ENCODE measurements at places on chromosomes 7 and 10.
A peak's percentile ranks its signal among the peaks of the same experiment; 100 is the strongest.

GRCh38 chr10:5582736-5583135 is 58.0 kb downstream of the CALML3 start:
- no peak for DNase-seq

DNA sequence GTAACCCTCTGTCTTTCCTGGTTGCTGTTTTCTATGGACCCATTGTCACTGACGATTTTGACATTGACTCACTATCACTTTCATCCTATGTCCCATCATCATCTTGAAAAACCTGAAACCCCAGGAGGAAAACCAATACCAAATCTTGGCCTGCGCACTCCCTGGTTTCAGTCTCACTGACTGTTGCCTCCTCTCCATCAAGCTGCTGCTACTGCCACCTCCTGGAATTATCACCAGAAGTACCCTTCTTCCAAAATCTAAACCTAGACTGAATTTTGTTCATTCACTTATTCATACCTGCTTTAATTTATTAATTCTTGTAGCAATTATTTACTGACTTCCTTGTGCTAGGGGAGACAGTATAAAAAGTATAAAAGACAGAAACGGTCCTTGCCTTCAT is 44.5 kb upstream of the ACBD5 start:
- peak; percentile 52 for DNase-seq

DNA sequence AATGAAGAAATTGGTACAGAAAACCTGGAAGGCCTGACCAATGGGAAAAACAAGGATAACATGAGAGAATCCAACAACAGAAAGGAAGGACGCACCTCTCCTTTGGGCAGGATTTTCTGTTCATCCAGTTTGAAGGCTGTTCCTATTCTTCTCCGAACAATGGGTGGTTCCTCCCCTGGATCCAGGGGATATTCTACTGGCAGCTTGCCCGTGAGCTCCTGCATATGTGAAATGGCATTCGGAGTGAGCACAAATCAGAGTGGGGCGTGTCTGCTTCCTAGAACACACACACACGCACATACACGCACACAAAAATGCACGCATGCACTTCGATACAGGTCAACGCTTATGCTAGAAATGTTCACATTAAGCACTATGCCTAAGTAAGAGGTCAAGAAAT is 83.5 kb downstream of the PRPF18 start:
- DNase-seq, result no peak

GRCh38 chr10:6563731-6564130 is 16.3 kb downstream of the PRKCQ start:
- no peak for DNase-seq

GRCh38 chr10:102596506-102596971 is 47.7 kb upstream of the TRIM8 start:
- DNase-seq, result peak; percentile 25

GRCh38 chr10:59901470-59901869 is 4.9 kb downstream of the CCDC6 start:
- DNase-seq, result no peak

- DNase-seq, result no peak
These were observed 280.8 kb downstream of the TNS3 start for GRCh38 chr7:47301105-47301477.

DNA sequence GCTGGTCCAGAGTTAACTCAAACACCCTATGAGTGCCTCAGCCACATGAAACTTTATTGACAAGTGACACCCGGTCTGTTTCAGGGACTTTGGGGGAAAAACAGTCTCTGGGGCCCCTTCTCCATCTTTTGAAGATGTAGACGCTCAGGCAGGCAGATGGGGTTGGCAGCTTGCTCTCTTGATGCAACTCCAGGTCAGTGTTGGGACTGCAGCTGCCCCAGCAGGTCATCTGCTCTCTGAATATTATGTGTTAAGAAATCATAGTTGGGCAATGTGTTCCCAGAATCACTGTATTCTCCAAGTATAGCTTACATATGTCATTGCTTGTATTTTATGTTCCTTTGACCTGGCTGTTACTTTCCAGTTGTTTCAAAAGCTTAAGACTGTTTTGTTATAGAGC is 544.9 kb upstream of the MGMT start:
- no peak for DNase-seq

- no peak for DNase-seq
These were observed 39.1 kb downstream of the CCM2 start for GRCh38 chr7:45039106-45039505.

GRCh38 chr10:106011250-106011649 is 1153.3 kb downstream of the SORCS1 start:
- no peak for DNase-seq

All from CD4-positive, alpha-beta T cell treated with Interleukin-4 for 4 hours (primary cell).